ENCODE measurements at places on chromosomes 16 and 17.

GRCh38 chr16:54633943-54634362 is 296.7 kb upstream of the IRX5 start:
- DNase-seq, result no peak

DNA sequence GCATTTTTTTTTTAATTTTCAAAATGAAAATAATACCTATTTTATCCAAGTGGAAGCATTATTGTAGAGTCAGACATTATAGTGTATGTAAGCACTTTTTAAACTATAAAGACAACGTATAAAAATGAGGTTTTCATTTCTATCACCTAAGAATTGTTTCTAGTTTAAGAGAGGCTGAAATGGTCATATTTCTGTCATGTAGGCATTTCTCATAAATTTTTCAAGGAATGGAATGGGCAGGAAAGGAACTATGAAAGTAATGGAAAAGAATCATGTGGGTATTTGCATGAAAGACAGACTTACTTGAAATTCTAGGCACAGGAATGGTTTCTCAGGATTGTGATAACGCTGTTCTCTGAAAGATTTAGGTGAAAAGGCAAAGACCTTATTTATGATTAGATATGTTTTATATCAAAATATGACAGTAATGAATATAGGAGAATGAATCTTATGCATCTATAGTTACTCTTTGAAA is 67.4 kb downstream of the PPM1E start:
- no peak for DNase-seq

DNA sequence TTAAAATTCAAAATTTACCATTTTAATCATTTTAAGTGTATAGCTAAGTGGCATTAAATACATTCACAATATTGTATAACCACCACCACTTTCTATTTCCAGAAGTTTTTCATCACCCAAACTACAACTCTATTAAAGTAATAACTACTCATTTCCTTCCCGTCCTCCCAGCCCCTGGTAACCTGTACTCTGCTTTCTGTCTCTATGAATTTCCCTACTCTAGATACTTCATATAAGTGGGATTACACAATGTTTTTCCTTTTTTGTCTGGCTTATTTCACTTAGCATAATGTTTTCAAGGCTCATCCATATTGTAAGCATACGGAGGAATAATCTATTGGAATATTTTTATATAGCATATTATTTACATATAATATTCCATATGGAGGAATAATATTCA is 29.7 kb downstream of the ESRP2 start:
- DNase-seq, result no peak

GRCh38 chr17:1069847-1070246 is 72.9 kb downstream of the TIMM22 start:
- DNase-seq, result no peak

DNA sequence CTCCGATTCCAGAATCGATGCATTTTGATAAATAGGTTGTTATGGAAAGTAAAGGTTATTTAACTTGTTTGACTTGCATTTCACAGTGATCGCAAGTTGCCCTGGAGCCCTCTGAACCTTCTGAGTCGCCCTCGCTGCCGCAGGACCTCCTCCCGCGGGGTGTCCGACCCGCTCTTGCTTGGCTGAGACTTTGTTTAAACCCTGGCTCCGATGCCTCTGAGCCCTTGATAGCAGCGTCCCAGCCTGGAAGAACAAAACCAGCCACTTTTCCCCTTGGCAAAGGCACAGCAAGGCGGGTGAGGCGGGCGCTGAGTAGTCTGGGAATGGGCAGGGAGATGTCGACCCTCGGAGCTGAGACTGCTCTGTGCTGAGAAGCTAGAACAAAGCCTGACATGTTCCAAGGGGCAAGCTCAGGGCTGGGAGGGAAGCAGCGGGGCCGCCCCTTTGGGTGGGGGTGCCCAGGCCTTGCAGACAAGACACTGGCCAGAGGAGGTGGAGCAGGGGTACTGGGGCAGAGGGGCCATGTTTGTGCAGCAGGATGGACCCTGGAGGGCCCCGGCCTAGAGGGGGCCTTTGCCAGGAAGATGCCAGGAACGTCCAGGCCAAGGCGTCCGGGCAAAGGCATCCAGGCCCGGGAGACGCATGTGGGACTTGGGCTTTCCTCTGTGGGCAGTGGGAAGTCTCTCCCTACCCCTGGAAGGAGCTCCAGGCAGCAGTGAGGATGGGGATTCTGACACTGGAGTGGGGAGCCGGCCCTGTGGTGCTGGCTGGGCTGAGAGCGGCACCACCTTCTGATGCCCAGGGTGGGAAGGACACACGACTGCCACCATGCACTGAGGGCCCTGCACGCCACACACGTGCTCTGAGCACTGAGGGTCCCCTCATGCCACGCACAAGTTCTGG is 30.3 kb upstream of the CDH15 start:
- no peak for DNase-seq

DNA sequence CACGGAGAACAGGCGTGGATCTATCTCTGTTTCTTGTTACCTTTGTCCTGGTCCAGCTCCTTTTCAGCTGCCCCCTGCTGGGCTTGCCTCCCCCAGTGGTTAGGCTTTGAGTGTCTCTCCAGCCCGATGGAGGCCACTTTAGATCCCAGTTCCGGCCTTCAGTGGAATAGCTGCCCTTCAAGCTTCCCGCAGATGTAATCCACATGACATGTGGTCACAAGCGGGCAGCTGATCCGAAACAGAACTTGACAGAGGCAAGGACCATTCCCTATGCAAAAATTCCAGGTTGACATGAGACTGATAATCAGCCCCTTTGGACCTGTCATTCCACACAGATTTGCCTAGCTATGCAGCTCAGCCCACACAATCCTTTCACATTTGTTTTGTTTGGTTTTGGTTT is 40.6 kb upstream of the AQP8 start:
- no peak for DNase-seq

DNA sequence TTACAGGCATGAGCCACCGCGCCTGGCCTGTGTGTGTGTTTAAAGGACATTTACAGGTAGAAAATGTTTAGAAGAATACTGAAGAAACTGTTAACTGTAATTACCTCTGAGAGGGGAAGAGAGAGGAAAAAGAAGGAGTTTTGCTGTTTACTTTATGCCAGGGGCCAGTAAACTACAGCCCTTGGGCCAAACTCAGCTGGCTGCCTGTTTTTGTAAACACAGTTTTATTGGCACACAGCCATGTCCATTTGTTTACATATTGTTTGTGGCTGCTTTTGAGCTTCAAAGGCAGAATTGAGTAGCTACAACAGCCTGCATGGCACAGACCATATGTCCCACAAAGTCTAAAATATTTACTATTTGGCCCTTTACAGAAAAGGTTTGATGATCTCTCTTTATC is 76.4 kb downstream of the GPR139 start:
- peak; percentile 52 for DNase-seq

GRCh38 chr17:34375426-34375997 is 12.5 kb upstream of the CCL1 start:
- no peak for DNase-seq

All from NCI-H510A (cell line).